ENCODE measurements at places on chromosomes 5 and 9.

DNA sequence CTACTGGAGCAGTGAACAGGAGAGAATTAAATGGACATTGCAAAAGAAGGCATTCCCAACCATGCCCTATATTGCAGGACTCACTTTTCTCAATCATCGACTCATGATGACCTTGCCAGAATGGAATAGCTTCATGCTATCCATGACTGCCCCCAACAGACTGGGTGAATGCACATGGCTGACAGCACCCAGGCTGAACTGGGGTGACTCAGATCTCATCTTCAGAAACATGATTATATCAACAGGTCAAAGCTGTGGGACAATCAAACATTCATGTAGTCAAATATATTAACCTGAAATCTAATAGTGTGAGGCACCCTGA is 34.7 kb upstream of the MIER3 start:
- DNase-seq: no peak

DNA sequence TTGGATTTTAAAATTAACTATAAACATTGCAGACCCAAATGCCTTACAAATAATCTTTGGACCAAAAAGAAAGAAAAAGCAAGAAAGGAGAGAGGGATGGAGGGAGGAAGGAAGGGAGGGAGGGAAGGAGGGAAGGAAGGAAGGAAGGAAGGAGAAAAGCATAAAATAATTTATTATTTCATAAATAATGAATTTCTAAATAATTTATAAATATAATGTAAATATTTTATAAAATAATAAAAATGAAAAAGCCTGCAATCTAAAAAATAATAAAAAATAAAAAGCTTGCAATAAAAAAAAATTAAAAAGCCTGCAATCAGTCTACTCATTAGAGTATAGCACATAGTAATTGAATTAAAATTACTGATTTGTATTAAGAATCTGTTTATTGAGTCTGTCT is 614.3 kb downstream of the ISL1 start:
- no peak for DNase-seq

GRCh38 chr9:88197016-88197415 is 58.7 kb upstream of the SPATA31C2 start:
- peak; percentile 32 for DNase-seq

DNA sequence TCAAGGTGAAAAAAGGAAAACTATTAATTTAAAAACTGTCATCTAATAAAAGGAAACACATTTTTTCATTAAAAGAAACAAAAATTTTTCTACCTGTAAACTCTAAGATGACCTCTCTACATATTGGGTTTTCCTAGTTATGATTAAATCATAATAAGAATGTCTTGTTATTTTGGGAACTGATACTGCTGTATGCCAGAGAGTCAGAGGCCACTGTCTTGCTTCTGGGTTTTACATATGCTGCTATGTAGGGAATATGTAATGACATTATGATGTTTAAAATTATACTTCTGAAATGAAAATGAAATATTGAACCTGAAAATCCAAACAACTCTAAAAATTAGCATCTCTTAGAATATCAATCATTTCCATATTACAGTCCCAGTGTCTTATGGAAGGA is 63.7 kb downstream of the FEM1C start:
- no peak for DNase-seq

DNA sequence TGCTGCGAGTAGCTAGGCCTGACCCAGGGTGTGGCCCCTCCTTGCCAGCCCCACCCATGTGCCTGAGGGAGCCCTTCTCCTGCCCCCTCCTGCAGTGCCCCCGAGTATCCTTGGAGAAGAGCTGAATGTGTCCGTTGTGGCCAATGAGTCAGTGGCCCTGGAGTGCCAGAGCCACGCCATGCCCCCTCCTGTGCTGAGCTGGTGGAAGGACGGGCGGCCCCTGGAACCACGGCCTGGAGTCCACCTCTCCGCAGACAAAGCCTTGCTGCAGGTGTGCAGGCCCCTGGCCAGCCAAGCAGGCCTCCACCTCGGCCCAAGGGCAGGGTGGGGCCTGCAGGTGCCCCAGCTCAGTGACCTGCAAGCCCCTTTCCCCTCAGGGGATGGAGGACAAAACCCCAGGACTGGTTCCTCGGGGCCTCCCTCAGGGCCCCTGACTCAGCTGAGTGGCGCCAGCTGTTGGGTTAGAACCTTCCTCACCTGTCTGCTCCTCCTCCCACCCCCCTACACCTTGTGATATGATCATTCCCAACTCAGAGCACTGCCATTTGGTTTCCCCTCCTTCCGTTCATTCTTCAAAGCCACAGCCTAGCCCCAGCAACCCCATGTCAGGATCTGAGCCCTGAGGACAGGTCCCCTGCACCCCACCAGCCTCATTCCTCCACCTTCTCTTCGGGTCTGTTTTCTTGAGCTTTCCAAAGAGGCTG is 80.0 kb upstream of the ASS1 start:
- no peak for DNase-seq

DNA sequence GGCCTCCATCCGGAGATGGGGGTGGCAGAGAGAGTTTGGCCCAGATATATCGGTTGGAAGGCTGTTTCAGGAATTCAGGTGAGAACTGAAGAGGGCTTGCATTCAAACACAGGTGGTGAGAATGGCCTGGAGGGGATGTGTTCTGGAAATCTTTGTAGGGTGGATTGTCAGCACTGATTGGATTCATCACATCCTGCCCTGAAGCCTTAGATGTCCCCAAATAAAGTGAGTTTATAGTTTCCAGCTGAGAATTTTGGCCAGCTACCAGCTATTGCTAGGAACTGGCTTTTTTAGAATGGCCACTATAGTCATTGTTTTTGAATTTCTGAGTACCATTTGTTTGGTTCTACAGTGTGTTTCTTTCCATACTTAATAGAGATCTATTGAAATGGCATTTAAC is 46.1 kb upstream of the ANKH start:
- no peak for DNase-seq

DNA sequence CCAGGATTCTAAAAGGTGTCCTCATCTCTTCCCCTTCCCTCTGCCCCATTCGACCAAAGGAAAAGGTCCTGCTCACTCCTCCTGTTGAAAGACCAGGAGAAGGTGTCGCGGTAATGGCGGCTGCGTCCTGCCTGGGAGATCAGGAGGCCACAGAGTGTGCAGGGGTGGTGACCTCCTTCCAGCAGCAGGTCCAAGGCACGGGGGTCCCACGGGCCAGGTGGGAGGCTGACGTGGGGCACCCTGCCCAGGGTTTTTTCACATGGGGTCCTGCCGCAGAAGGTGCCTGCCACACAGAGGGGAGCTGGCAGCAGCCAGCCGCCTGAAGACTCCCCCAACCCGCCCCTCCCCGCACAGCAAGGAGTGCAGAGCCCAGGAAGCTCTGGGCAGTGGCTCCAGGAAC is 22.2 kb upstream of the ADAMTS2 start:
- no peak for DNase-seq

GRCh38 chr5:1801967-1802295 is 724 bp downstream of the NDUFS6 start:
- no peak for DNase-seq

DNA sequence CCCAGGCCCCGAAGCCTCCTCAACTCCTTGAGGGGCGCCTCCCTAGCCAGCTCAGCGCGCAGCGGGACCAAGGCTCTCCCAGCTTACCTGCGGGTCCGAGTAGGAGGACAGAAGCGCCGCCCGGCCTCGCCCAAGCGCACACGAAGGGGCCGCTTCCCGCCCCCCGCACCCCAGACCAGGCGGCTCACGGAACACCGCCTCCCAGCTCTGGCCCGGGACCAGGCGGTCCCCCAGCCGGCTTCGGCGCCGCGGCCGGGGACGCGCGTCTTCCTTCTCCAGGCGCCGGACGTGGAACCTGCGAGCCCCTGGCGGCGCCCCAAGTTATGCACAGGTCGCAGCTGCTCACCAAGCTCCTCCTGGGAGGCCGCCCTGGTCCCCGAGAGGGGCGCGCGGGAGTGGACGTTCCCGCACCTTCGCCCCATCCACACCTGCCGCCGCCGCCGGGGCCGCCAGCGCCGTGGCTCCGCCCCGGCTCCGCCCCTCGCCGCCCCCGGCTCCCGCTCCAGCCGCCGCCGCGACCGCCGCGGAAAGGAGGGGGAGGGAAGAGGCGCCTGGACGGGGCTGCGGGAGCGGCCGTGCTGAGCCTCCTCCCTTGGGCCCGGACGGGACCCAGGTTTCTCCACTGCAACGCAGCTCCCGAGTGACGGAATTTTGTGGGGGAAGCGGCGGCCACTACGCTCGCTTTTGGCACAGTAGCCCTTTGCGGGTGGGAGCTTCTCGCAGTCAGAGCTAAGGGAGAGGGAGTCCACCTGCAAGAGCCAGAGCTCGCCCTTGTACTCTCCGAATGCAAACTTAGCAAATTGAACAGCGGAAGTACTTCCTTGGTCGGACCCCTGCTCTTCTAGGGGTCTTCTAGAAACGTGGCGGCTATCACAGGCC is 77.5 kb upstream of the IFNE start:
- DNase-seq: peak; percentile 14

DNA sequence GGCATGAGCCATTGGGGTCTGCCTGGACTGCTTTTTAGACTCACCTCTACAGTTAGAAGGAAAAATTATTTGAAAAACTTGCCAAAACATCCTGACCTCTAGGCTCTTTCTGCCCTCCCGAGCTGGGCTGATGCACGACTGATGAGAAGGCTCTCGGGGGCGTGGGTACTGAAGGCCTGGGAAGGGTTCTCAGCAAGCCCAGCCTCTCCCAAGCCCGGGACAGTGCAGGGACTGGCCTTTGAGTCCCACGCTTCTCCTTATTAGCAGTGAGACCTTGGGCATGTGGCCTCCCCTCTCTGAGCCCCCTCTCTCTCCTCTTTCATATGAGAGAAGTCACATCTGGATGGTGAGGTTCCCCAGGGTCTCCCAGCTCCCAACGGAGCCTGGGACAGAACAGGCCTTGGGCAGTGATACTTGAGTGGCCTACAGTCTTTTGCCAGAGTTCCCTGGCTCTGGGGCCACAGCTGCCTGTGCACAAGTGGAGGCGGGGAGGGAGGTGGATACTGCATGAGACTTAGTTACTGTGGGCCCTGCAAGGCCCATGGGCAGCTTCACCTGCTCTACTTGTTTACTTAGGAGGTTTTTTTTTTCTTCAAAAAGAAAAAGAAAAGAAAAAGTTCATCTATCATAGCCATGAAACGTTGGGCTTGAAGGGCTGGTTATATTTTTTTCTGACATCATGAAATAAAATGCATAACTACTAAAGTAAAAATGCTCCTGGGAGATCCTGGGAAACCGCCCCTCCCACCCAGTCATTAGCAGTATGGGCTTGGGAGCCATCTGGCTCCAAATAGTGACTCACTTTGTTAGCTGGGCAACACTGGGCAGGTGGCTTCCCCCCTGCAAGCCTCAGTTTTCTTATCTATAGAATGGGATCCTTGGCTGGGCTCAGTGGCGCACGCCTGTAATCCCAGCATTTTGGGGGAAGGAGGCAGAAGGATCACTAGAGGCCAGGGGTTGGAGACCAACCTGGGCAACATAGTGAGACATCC is 139.4 kb downstream of the GAPVD1 start:
- no peak for DNase-seq

DNA sequence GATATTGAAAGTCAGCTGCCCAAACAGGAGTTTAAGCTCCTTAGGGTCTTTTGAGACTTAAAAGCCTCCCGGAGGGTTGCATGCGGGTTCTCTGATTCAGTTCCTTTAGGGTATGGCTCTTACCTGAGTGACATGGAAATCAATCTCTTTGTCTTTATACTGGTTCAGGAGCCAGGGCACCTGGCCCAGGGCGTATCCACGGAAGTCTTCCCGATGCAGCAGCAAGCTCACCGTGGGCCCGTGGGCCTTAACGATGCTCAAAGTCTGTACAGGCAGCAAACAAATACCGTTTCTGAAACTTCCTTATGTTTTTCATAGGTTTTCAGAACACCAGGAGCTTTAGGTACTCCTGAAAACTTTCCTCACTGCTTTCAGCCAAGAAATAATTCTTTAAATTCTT is 13.2 kb downstream of the MROH2B start:
- DNase-seq: no peak

- DNase-seq: no peak
These were observed 33.8 kb upstream of the FYB1 start for GRCh38 chr5:39253196-39253595.

DNA sequence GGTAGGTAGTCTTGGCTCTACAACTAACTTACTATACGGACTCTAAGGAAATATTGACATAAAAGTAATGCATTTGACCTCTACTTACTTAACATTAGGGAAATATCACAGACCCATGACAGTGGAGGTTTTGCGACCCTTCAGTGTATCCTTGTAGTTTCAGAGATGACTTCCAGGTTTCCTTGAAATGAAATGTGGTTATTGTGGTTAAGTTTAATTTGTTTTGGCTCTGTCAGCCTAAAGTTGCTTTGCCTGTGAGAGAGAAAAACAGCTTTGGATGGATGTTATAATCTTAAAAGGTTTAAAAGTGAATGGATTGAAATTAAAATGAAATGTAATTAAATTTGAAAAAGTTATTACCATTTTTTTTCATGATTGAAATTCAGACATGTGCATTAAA is 42.9 kb downstream of the LRRTM2 start:
- DNase-seq: peak; percentile 41

DNA sequence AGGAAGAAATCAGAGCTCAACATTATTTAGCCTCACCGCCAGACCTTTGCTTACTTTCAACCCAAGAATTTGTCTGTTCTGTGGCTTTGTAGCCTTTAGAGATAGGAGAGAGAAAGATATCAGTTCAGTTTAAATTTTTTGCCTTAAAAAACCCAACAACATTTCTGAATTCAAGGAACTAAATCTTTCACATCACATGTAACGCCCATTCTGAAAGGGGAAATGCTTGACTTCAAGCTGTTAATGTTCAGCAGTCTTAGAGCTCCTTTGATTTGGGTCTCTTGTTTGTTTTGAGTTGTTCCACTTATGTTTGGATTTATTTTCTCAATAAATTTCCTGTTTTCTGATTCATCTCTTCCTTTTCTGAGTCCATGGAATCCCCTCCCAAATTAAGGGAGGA is 294.5 kb downstream of the ARHGAP26 start:
- DNase-seq: no peak

DNA sequence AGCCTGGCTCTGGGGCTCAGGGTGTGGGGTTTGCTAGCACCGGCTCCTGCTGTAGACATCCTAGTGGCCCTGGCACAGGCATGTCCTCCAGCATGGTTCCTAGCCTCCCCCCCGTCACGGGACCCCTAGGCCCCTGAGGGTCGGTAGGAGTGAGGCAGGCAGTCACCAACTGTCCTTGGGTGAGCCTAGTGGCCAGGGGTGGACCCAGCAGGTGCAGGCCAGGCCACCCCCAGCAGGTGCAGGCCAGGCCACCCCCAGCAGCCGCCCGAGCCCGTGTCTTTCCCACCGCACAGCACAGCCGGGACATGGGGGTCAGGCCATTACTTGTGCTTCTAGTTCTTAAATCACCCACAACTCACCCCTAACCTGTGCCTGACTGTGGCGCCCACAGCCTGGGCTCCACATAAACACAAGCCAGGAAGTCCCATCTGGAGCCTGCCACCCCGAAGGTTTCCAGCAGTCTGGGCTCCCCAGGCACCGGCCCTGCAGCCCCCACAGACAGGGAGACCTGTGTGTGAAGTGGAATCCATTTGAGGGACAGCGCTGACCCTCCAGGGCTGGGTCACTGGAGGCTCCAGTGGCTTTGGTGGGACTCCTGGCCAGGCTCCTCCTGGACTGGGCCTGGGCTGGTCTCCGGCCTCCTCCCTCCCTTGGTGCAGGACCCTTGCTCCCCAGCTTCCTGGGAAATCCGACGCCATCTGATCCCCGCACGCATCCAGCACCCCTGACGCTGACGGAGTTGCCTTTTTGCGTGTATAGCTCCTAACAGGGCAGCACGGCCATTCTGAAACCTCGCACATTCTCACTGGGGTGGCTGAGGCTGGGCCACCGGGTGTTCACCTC is 114.1 kb upstream of the LPCAT1 start:
- no peak for DNase-seq
